Mammary epithelial cell (primary cell): ENCODE measurements at places on chromosomes 1 and 21.
A peak's percentile ranks its signal among the peaks of the same experiment; 100 is the strongest.

DNA sequence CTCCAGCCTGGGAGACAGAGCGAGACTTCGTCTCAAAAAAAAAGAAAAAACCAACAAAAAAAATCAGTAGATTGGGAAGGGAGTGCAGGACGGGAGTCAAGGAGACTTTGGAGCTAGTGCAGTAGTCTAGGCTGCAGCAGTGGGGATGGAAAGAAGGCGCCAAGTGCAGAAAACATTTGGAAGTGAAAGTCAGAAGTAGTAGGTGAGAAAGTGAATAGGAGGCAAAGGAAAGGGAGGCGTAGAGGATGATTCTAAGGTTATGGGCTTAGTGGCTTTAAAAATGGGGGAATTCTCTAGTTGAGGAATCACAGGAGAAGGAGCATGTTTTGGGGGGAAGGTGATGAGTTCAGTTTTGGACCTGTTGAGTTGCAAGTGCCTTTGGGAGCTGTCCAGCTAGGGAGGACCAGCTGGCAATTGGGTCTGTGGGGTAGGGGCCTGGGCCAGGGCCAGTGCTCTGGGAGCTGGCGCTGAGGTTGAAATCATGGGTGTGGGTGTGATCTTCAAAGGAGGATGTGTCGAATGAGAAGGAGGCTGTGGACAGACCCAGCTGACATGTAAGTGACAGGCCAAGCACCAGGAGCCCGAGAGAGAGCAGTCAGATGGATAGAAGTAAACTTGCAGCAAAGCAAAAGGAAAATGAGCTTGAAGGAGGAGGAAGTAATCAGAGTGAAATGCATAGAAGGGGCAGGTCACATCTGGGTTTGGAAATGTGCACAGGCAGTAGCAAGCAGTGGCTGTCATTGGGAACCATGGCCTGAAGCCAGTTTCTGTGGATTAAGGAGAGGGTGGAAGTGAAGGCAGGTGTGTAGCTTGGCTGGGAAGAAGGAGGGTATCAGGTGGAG, 15.8 kb downstream of the TMCC2 start:
- DNase-seq, result no peak

- DNase-seq, result peak; percentile 58
These were observed 152.0 kb upstream of the HMCN1 start for GRCh38 chr1:185581961-185582725.

DNA sequence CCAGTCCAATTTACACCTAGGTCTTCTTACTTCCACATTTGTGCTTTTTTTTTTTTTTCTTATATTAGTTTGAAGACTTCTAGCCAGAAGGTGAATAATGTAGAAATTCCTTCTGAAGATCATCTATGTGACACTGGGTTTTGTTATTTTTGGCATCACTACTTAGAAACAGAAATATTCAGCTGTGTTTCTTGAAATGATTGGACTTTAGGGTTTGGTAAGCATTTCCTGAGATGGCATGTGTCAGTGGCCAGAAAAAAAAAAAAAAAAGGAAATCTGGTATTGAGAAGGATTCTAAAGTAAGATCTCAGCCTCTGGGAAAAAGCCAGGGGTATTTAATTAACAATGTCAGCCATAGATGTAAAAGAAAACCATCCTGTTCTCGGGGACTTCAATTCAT, 43.4 kb upstream of the LRRC8C start:
- DNase-seq, result no peak

DNA sequence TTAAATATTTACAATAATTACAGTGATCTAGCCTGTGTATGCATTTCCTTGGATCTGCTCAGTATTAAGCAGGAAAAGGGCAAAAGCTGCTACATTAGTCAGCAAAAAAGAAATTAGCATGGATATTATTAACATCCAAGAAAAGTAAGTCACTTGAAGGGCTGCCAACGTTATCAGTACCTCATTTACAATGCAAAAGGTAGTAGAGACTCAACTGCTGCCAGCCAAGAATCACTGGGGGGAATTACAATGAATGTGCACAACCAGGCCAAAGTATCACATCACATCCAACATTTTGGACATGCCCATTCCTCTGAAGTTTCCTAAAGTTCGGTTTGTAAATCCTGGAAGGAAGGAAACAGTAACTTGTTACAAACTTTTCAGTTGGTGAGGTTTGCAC, 1.9 kb downstream of the CNN3 start:
- DNase-seq, result peak; percentile 31

GRCh38 chr1:31215065-31215570, 24.6 kb downstream of the NKAIN1 start:
- DNase-seq, result no peak

GRCh38 chr1:109718495-109718894, 6.4 kb downstream of the GSTM5 start:
- DNase-seq, result peak; percentile 21

GRCh38 chr1:103616362-103616761, 865 bp upstream of the AMY2A start:
- DNase-seq, result no peak

GRCh38 chr1:204447190-204447589, 35.6 kb upstream of the PPP1R15B start:
- no peak for DNase-seq

DNA sequence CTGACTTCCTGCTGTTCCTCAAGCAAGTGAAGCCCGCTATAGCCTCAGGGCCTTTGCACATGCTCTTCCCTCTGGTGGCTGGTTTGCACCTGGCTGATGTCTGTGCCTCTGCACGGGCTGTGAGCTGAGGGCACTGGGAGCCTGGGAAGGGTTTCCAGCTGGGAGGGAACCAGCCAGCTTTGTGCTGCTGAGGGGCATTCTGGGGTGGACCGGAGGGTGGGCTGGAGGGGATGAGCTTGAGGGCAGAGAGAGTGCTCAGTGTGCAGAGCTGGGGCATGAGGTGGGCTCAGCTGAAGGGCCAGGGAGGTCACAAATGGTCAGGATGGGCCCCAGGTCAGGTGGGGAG, 305.7 kb downstream of the MATN1 start:
- DNase-seq, result no peak

GRCh38 chr1:30545365-30545764, 178.0 kb downstream of the MATN1 start:
- DNase-seq, result no peak

DNA sequence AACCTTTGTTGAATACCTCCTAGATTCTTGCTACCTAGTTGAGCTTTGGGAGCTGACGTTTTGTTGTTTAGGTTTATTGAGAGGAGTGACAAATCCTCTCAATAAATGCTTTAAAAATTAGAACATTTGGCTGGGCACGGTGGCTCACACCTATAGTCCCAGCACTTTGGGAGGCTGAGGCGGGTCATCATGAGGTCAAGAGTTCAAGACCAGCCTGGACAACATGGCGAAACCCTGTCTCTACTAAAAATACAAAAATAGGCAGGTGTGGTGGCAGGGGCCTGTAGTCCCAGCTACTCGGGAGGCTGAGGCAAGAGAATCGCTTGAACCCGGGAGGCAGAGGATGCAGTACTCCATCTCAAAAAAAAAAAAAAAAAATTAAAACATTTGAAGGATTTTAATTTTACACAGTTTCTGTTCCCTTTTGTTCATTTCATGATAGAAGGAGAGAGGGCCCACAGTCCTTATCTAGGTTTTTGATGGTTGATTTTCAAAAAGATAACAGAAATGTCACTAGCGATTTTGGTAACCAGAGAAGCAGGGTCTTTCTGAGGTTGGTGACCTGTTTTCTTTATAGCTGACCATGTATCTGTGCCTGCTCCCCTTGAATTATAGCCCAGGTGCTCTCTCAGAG, 44.2 kb upstream of the PIGV start:
- DNase-seq, result no peak

- DNase-seq, result no peak
These were observed 53.3 kb downstream of the SIK1 start for GRCh38 chr21:43373362-43374227.

GRCh38 chr1:208437401-208437800, 193.2 kb upstream of the PLXNA2 start:
- DNase-seq, result peak; percentile 60

DNA sequence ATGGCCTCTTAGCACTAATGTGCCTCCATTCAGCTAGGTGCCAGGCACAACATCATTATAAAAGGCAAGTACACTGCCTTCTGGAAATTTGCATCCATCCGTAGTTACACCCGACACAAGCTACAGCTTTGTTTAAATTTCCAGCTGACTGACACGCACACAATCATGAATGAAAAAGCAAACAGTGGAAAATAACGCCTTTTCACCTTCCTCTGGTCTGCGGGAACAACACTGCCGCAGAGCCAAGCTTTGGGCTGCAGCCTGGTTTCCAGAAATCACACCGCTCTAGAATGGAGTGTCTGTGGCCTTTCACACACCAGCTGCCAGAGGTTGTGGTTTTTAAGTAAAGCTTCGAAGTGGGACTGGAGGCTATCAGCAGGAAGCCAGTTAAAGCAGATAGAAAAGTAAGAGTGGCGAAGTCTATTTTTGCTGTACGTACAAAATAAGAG, 142.8 kb upstream of the COA6 start:
- no peak for DNase-seq

DNA sequence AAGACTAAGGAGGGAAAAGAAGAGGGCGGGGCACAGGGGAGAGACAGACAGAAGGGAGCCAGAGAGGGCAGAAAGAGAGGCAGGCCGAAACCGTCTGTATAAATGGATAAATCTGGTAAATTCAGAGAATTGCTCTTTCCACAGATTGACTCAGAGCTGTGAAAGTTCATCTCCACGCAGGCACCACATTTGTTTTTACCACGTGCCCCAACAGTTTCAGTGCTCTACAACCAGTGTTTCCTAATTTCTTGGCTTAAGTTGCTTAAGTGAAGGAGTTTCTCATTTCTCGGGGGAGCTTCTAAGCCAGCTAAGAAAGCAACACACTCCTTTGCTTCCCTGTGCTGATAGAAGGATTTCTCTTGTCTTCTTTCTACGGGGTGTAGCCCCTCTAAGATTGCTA, 87.1 kb downstream of the ENAH start:
- DNase-seq, result no peak

DNA sequence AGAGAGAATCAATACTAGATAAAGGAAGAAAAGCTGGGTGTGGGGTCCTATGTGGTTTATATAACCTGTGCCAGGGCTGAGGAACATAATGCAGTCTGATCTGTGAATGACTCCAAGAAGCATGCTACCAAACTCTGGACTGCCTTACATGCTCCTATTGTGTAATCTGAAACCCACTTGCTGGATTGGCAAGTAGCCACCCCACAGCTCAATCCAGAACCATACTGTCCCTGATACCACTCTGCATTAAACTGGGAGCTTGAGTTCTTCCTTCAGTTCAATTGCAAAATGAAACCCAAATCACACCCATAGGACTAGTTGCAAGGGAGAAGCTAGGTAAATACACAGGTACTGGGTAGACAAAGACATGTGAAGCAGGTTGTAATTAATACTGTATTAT, 115.4 kb upstream of the NEGR1 start:
- peak; percentile 50 for DNase-seq

GRCh38 chr1:241332037-241332409, 25.0 kb downstream of the RGS7 start:
- DNase-seq, result no peak

DNA sequence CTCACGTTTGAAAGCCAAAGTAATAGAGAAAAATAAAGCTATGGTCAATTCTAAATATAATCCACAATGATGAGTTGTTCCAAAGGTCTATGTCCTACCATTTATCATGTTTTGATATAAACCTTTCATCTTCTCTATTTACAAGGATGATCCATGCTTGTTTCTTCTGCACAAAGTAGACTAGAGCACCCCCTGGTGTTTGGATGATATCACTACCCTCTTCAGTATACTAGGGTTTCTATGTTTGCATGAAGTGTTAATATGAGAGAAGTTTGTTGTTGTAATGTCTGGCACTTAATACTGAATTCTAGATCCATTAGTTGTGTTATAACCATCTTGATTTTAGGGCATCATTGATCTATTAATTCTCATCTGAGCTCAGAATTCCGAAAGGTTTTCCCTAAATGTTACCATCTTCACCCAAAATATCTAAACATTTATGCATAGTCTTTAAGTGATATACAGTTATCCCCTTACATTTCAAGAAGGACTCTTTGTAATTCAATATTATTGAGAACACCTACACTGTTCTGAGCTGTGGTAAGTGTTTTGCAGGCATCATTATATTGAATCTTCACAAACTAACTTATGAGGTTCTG, 21.1 kb downstream of the CLDN8 start:
- peak; percentile 52 for DNase-seq

GRCh38 chr1:119414950-119415349, at the start of gene HSD3B2:
Gene HSD3B2 (plus strand): TSS chr1:119415150. CDS start chr1:119415420, 270 bp downstream.
- DNase-seq, result no peak

DNA sequence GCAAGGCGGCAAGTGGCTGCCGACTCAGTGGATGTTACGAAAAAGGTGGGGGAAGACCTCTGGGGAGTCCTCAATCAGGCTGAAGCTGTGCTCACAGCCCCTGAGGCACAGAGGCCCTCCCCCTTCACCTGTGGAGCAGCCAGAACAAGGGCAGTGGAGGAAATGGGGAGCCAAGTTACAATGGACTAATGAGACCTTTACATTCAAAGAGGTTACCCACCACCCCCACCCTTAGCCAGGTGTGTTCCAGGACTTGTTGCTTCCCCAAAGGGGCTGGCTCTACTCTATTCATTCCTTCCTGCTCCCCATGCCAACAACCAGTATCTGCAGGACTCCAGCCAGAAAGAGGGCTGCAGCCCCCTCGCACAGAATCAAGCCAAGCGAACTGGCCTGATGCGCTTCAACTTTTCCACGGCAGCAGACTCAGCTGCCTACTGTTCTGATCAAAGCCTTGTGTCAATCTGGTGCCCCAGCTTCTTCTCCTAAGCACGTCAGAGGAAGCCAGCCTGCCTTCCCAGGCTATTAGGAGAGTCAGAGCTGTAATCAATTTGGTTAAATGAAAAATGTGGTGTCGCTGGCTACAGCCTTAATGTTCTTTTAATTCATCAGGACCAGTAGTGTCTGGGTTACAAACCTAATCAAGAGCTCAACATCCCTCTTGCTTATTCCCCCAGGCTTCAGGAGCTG, 1.8 kb upstream of the SYT2 start:
- DNase-seq, result no peak

DNA sequence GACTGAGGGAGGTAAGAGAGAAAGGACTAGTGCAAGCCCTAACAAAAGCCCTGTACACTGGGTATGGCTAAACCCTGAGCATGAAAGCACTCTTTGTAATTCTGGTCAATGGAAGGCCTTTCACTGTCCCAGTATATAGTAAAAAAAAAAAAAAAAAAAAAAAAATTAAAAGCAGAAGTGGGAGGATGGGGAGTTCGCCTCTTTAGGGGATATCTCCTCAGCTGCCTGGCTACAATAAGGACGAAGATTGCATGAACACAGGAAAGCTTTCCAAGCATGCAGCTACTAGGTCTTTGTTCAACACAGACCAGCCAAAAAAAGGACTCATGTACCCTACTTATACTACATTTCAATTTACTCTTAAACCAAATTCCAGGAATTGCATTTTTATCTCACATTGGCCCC, 59.1 kb downstream of the EIF4G3 start:
- peak; percentile 50 for DNase-seq

GRCh38 chr21:44550807-44551206, 498 bp downstream of the KRTAP10-2 start:
- peak; percentile 15 for DNase-seq
